Omental fat pad (tissue), 4 donors: ENCODE measurements at places on chromosomes 3 and 15.

- DNase-seq, result no peak
These were observed 95.3 kb downstream of the IGF2BP2 start for GRCh38 chr3:185729337-185730055.

DNA sequence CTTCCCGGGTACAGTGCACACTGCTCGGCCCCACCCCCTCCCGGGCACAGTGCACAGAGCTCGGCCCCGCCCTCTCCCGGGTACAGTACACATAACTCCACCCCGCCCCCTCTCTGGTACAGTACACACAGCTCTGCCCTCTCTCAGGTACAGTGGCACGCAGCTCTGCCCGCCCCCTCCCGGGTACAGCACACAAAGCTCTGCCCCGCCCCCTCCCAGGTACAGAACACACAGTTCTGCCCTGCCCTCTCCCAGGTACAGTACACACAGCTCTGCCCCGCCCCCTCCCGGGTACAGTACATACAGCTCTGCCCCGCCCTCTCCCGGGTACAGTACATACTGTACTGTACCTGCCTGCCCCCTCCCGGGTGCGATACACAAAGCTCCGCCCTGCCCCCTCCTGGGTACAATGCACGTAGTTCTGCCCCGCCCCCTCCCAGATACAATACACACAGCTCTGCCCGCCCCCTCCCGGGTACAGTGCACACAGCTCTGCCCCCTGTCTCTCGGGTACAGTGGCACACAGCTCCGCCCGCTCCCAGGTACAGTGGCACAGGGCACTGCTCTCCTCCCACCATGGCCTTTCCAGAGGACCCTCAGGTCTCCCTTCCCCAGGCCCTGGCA is 16.4 kb upstream of the PRR20G start:
- DNase-seq, result no peak

- DNase-seq, result no peak
These were observed 528.8 kb upstream of the NAALADL2 start for GRCh38 chr3:174330303-174330702.

DNA sequence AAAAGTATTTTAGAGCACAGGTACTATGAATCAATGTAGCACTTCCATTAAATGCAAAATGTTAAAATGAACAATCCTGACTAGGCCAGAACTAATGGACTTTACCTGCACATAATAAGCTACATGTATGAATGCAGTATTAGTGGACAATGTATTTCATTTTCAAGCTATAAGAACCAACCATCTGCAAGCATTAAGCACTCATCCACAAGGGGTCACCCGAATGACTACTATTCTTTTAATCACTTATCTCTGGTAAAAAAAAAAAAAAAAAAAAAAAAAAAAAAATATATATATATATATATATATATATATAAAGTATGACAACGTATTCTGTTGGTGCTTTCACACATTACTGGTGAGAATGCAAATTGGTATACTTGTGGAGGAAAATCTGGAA is 7.2 kb downstream of the HERC1 start:
- DNase-seq, result no peak

- no peak for DNase-seq
These were observed 14.2 kb downstream of the GPR15 start for GRCh38 chr3:98545940-98546339.

DNA sequence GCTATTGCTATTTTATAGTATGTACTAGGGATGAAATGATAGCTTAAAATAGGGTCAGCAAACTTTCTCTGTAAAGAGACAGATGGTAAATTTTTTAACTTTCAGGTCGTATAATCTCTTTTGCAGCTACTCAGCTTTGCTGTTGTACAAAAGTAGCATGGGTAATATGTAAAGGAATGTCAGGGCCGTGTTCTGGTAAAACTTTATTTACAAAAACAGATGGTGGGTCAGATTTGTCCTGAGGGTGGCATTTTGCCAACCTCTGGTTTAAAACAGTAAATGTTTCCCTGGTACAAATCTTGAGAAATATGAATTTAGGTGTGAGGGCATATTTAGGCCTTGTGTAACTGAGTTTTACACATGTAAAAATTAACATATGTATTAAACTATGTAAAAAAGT is 18.6 kb downstream of the NMD3 start:
- no peak for DNase-seq

GRCh38 chr3:111923806-111924205 is 55.0 kb upstream of the ABHD10 start:
- DNase-seq, result no peak

- no peak for DNase-seq
These were observed 35.7 kb upstream of the ACTL6A start for GRCh38 chr3:179526989-179527391.

DNA sequence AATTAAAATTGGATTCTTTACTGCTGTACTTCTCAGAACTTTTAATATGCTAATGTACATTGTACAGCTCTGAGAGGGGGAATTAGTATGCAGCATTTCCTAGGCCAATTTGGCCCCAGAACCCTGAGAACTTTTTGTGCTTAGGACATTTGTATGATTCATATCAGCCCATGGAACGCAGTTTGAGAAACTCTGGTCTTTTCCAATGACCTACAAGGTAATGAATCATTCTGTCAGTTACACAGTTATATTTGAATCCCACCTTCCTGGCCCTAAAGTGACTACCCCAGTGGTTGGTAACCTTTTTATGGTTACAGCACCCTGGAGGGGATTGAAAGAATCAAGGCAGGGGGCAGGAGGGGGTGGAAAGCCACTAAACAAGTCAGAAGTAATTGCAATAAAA is 25.6 kb upstream of the KBTBD12 start:
- DNase-seq, result no peak

DNA sequence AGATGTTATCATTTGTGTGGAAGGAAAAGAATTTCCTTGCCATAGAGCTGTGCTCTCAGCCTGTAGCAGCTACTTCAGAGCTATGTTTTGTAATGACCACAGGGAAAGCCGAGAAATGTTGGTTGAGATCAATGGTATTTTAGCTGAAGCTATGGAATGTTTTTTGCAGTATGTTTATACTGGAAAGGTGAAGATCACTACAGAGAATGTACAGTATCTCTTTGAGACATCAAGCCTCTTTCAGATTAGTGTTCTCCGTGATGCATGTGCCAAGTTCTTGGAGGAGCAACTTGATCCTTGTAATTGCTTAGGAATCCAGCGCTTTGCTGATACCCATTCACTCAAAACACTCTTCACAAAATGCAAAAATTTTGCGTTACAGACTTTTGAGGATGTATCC is 15.1 kb downstream of the KLHL24 start:
- DNase-seq, result no peak

DNA sequence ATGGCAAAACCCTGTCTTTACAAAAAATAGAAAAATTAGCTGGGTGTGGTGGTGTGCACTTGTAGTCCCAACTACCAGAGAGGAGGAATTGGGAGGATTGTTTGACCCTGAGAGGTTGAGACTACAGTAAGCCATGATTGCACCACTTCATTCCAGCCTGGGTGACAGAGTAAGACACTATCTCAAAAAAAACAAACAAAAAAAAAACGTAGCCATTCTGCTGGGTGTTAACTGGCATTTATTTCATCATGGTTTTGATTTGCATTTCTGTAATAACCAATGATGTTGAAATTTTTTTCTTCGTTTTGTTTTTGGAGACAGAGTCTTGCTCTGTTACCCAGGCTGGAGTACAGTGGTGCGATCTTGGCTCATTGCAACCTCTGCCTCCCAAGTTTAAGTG is 63.3 kb downstream of the RPLP1 start:
- DNase-seq, result no peak

DNA sequence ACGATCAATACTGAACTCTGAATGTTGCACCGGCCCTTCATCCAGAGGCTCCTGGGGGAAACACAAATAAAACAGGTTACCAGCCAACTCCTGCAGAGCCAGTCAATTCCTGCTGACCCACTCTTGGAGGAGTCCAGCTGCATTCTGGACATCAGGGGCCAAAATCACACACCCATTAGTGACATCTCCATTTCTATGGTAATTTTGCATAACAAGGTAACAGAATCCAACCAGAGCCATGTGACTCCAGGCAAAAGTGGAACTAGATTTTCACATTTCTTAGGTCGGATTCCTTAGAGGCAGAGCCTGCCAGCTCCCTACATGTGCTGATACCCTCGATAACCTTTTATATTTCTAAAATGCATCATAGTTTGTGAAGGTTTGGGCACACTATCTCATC is 119.2 kb upstream of the CTNNB1 start:
- no peak for DNase-seq

DNA sequence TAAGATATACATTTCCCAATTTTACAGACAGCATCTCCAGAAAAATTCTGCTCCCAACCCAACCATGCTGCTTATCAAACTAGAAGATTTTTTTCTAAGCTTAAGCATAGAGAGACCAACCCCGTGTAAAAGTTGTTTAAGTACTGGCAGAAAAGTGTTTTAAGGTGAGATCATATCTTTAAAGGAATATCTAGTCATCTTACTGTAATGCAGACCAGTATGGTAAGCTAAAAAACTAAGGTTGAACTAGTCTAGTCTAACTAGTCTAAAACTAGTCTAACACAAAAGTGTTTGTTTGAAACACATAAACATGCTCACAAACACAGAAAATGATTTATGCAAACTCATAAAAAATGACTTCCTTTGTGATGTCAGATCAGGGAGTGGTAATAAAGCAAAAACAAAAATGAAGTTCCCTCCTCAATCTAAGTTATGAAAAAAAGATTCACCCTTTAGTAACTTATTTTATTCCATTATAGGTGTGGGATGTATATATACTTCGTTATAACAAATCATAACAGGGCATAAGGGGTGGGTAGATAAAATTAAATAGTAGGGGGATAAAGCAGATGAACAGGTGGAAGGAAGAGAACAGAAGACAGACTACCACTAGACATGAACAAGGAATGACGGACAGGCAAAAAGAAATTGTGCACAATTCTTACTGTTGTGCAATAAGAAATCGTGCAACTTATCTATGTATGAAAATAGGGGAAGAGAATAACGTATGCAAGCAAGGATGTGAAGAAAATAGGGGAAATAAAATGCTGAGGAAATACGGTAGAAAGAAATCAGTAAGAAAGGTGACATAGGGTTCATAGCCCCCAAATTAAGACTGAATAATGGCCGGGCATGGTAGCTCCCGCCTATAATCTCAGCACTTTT is 10.0 kb downstream of the MYO5A start:
- no peak for DNase-seq

DNA sequence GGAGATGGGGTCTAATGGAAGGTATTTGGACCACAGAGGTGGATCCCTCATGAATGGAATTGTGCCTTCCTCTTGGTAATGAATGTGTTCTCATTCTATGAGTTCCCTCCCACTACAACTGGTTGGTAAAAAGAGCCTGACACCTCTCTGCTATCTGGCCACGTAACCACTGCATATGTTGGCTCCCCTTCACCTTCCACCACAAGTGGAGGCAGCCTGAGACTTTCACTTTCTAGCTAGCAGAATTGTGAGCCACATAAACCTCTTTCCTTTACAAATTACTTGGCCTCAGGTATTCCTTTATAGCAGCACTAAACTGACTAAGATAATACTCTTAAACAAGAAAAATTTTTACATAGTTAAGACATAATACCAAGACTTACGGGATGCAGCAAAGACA is 155.3 kb downstream of the NR1I2 start:
- no peak for DNase-seq

DNA sequence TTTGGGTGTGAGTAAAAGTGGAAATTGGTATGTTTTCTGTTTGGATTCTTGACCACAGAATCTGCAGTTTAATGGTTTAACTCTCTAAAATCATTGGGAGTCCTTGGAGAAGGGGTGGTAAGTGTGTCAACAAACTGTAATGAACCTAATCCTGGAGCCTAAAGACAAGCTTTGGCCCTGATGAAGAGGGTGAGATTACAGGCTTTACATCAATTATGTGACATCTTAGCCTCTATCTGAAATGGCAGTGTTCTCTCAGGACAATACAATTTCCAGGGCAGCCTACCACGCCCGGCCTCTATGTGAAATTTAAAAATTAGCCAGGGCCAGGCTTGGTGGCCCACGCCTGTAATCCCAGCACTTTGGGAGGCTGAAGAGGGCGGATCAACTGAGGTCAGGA is 4.3 kb upstream of the PKM start:
- DNase-seq, result no peak

DNA sequence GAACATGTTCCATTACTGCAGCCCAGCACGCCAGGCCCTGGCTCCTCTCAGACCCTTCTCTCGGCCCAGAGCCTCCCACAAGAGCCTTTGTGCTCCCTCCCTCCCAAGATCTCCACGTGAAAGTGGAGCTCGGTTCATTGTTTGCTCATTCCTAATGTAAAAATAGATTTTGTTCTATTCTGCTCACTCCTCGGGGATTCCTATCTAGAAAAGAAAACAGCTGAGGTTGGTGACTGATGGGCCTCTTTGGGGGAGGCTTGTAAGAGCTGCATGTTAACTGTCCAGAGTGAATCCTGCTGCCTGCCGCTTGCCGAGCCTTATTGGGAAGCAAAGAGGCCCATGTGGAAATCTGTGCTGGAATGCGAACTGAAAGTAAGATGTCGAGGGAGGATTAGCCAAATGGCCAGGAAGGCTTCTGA is 267.1 kb downstream of the LRTM1 start:
- DNase-seq, result no peak

GRCh38 chr3:28912120-28912885 is 368.6 kb upstream of the RBMS3 start:
- no peak for DNase-seq

GRCh38 chr3:171458071-171458863 is 1.9 kb downstream of the TNIK start:
- no peak for DNase-seq

- no peak for DNase-seq
These were observed 14.2 kb downstream of the ARHGAP31 start for GRCh38 chr3:119308355-119308754.
